ENCODE measurements at places on chromosomes 3 and 15. TPM values are rescaled to one million over a fixed set of nuclear protein-coding genes. Genes with fewer than 3 reads are reported as not detected.

GRCh38 chr3:48594417-48595049, 596 bp downstream of the COL7A1 start:
- no peaks in the 10 kb centered on the region for H3K27me3 ChIP-seq
- no peaks in the 10 kb centered on the region for H3K4me1 ChIP-seq
- DNase-seq: no peak

GRCh38 chr15:74231475-74231874, 4.7 kb upstream of the CCDC33 start:
- H3K36me3 ChIP-seq: no peaks in the 10 kb centered on the region
- no peak overlapping the region for H3K4me3 ChIP-seq
- no peak for DNase-seq
- H3K27me3 ChIP-seq: no peaks in the 10 kb centered on the region

GRCh38 chr15:58043192-58043903, 22.2 kb downstream of the ALDH1A2 start:
- no peaks in the 10 kb centered on the region for H3K4me1 ChIP-seq
- H3K4me3 ChIP-seq: no peak overlapping the region
- DNase-seq: peak; percentile 59

DNA sequence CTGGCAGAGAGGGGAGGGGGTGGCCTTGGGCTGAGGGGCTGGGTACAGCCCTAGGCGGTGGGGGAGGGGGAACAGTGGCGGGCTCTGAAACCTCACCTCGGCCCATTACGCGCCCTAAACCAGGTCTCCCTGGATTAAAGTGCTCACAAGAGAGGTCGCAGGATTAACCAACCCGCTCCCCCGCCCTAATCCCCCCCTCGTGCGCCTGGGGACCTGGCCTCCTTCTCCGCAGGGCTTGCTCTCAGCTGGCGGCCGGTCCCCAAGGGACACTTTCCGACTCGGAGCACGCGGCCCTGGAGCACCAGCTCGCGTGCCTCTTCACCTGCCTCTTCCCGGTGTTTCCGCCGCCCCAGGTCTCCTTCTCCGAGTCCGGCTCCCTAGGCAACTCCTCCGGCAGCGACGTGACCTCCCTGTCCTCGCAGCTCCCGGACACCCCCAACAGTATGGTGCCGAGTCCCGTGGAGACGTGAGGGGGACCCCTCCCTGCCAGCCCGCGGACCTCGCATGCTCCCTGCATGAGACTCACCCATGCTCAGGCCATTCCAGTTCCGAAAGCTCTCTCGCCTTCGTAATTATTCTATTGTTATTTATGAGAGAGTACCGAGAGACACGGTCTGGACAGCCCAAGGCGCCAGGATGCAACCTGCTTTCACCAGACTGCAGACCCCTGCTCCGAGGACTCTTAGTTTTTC, 4.9 kb downstream of the ISL2 start:
- no peak for DNase-seq
- no peaks in the 10 kb centered on the region for H3K36me3 ChIP-seq
- no peaks in the 10 kb centered on the region for H3K4me1 ChIP-seq
- no peak overlapping the region for H3K27ac ChIP-seq

GRCh38 chr15:64443016-64443415, 17.4 kb upstream of the ZNF609 start:
- H3K27me3 ChIP-seq: no peaks in the 10 kb centered on the region
- H3K4me1 ChIP-seq: no peaks in the 10 kb centered on the region
- DNase-seq: no peak
- no peak overlapping the region for H3K27ac ChIP-seq
- H3K4me3 ChIP-seq: no peak overlapping the region

GRCh38 chr15:85622221-85622831, 172.4 kb downstream of the KLHL25 start:
- H3K27ac ChIP-seq: peak overlapping the region; percentile 1
- DNase-seq: no peak
- H3K4me3 ChIP-seq: peak overlapping the region; percentile 82
- peaks cover 23% of the 10 kb centered on the region for H3K4me1 ChIP-seq

GRCh38 chr15:31082771-31083369, 18.7 kb downstream of the TRPM1 start:
- DNase-seq: no peak
- no peaks in the 10 kb centered on the region for H3K27me3 ChIP-seq
- no peak overlapping the region for H3K4me3 ChIP-seq
- H3K36me3 ChIP-seq: no peaks in the 10 kb centered on the region
- H3K27ac ChIP-seq: no peak overlapping the region

DNA sequence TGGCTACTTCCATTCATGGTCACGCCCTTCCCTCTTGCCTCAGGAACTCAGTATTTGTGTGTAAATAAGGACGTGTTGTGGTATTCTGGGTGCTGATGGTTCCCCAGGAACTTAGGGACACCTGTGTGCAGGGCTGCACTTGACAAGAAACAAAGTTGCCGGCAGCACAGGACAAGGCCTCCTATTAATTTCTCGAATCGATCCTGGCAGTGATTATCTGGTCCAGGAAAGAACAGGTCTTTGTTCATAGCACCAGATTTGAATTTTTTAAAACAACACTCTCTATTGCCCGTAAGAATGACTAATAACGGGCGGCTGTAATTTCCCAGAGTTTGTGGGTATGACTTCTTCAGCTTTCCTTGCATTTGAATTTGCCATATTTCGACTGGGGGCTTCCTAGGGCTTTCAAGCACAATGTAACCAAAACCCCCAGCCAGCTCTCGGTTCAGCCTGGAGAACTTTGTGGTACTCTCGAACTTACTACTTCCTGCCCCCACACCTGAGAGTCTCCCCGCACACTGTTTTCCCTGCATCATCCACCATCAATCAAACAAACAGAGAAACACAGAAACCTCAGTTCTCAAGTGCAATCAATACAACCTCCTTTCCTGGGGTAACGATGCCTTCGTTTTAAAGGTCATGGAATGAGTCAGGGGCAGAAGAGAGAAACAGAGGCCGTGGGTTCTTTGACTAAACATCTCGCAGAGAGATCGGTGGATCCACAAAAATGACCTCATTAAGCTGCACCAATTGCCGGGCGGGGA, 241.7 kb upstream of the ICE2 start:
- no peaks in the 10 kb centered on the region for H3K27me3 ChIP-seq
- H3K36me3 ChIP-seq: no peaks in the 10 kb centered on the region
- no peaks in the 10 kb centered on the region for H3K4me1 ChIP-seq
- no peak overlapping the region for H3K27ac ChIP-seq
- no peak overlapping the region for H3K4me3 ChIP-seq

DNA sequence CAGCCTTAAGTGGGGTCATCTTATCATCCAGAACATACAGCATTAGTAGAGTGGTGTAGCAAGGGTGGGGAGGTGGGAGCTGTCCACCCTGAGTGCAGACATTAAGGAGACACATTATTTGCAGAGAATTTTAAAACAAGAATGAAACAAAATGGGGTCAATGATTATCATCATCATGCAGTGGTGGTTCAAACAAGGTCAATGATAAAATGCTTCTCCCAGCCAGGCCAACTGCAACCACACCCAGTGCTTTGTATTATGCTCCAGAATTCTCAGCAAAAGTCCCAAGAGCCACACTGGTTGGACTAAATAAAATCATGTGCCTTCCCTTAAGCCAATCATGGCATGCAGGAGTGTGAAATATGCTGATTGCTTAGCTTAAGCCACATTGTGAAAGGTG, 96.7 kb upstream of the FHIT start:
- no peaks in the 10 kb centered on the region for H3K4me1 ChIP-seq
- H3K36me3 ChIP-seq: no peaks in the 10 kb centered on the region
- no peak overlapping the region for H3K4me3 ChIP-seq
- no peak for DNase-seq

- no peak for DNase-seq
- H3K4me3 ChIP-seq: no peak overlapping the region
- H3K27ac ChIP-seq: no peak overlapping the region
Measured at GRCh38 chr3:188345223-188345622, 191.3 kb downstream of the LPP start.

- H3K27ac ChIP-seq: no peak overlapping the region
- H3K4me3 ChIP-seq: no peak overlapping the region
- H3K27me3 ChIP-seq: no peaks in the 10 kb centered on the region
- H3K4me1 ChIP-seq: no peaks in the 10 kb centered on the region
Measured at GRCh38 chr3:134833453-134834163, 38.5 kb downstream of the EPHB1 start.

DNA sequence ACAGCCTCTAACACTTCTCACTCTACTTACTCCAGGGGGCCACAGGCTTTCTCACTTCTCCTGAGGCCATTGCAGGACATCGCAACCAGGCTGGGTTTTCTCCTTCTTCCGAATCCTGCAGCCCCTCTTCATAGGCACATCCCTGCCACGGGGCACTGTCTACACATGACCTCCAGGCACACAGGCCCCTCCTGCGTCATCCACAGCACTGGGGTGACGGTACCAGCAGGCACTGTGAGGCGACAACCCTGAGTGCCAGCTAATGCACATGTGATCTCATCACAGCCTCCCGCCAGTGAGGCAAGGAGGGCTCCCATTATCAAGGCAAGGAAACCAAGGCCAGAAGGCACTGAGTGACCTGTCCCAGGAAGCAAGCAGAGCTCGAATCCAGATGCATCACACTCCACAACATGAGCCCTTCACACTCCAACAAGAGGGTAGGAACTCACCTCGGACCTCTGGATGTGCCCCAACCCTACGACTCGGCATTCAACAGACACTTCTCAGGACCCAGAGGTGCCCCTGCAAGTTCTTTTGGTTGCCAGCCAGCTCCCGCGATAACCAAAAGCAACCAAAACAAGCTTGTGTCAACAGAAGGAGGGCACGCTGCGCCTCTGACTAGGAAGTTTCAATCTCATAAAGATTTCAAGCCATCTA, 16.7 kb downstream of the FAM174B start:
- H3K36me3 ChIP-seq: no peaks in the 10 kb centered on the region
- H3K4me3 ChIP-seq: no peak overlapping the region
- no peaks in the 10 kb centered on the region for H3K4me1 ChIP-seq
- peak; percentile 67 for DNase-seq
- no peak overlapping the region for H3K27ac ChIP-seq
- H3K27me3 ChIP-seq: no peaks in the 10 kb centered on the region

DNA sequence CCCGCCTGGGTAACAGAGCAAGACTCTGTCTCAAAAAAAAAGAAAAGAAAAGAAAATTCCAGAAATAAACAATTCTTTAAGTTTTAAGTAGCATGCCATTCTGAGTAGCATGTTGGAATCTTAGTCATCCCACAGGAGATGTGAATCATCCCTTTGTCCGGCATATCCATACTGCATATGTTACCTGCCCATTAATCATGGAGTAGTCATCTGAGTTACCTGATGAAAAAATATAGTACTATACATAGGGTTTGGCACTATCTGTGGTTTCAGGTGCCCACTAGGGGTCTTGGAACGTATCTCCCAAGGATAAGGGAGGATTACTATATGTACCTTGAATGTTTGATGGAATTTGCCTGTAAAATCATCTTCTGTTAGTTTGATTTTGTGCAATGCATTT, 6.3 kb upstream of the CCR4 start:
- no peak overlapping the region for H3K27ac ChIP-seq
- no peaks in the 10 kb centered on the region for H3K4me1 ChIP-seq
- H3K36me3 ChIP-seq: no peaks in the 10 kb centered on the region
- H3K4me3 ChIP-seq: no peak overlapping the region

DNA sequence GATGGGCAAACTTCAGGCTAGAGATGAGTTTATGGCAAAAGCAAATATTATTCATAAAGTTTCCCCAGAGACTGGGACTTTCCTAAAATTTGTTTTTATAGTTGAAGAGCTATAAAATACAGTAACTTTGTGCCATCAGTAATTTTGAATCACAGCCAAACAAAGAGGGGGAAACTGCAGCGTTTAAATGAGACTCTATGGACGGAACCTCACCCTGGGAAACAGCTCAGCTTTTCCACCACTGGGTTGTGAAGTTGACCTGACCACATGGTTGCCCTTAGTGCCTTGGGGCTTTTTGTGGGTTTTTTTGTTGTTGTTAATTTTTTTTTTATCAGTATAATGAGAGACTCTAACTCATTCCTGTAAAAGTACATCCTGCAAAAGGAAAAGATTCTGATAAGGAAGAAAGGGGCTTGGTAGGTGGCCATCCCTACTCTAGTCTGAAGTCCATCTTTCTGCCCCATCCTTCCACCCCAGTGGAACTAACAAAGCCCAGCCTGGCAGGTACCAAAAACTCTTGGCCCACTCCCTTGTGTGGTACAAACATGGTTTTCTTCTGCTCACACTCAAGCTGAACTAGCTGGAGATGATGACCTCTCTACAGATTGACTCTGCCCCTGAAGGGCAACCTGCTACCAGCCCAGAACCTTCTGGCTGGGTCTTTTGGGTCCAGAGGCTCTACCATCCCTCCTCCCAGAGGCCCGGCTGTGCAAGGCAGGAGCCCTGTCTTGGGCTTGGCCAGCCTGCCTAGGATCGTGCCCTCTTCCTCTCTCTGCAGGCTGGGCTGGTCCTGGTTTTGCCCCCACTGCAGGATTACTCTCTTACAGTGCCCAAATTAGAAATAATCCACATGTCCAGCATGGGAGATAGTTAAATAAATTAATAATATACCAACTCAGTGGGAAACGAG, 41.2 kb downstream of the RLBP1 start:
- H3K27ac ChIP-seq: no peak overlapping the region
- H3K4me3 ChIP-seq: no peak overlapping the region
- no peaks in the 10 kb centered on the region for H3K27me3 ChIP-seq
- no peaks in the 10 kb centered on the region for H3K4me1 ChIP-seq

DNA sequence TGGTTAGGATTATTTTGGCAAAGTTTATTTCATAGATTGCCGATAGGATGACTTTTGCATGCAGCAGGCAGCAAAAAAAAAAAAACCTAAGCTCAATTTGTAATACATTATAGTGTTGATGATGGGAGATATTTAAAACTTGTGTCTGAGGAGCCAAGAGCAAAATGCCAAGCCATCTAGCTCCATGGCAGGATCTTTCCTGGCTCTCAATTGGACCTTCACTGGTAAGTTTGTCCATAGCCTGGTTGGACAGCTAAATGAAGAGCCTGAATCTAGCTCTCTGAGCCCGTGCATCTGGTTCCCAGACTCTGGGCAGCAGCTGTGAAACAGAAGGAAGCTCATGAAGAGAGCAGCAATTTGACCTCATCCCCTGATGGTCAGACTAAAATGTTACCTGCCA, 17.5 kb downstream of the STAC start:
- H3K27ac ChIP-seq: no peak overlapping the region
- H3K4me1 ChIP-seq: no peaks in the 10 kb centered on the region
- H3K27me3 ChIP-seq: no peaks in the 10 kb centered on the region
- no peaks in the 10 kb centered on the region for H3K36me3 ChIP-seq

DNA sequence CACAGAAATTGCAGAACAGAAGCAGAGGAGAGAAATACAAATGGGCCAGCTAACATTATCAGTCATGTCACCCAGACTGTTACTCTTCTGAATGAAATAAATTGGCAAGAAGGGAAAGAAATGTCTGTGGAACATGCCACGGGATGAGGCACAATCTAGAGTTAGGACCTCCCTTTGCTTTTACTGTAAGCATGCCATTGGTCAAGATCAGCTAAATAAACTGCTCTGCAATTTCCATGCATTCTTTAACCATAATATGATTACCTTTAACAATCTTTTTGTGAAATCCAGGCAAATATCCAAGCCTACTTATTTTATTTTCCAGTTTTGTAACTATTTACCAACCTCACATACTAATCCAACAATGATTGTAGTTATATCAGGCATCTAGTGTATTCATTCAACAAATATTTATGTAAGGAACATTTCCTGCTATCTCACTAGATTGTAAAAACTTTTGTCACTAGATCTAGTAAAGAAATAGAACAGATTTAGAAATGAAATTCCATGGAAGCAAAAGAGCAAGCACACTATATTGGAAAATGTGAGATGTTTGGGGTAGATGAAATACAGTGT, 383.4 kb downstream of the MECOM start:
- no peaks in the 10 kb centered on the region for H3K27me3 ChIP-seq
- peaks cover 1% of the 10 kb centered on the region for H3K4me1 ChIP-seq
- no peak for DNase-seq
- H3K27ac ChIP-seq: no peak overlapping the region
- H3K36me3 ChIP-seq: peaks cover 1% of the 10 kb centered on the region

The CCDC50 gene
- total RNA-seq: 129 TPM

The FOXB1 gene
- not detected for total RNA-seq

The TPRG1 gene
- total RNA-seq: 19.8 TPM

The VGLL3 gene
- 155 TPM for total RNA-seq

The GCSAM gene
- 0.51 TPM for total RNA-seq

The SMAD6 gene
- 34.8 TPM for total RNA-seq

The LRRC49 gene
- 11.0 TPM for total RNA-seq

The ITGB5 gene
- total RNA-seq: 369 TPM
